Spleen (tissue), 13 donors: ENCODE measurements at places on chromosomes 6 and 20. TPM values are rescaled to one million over a fixed set of nuclear protein-coding genes. Genes with fewer than 3 reads are reported as not detected.

- no peak for DNase-seq
Observed at GRCh38 chr6:158629367-158630221, 14.9 kb downstream of the DYNLT1 start.

- peak; percentile 33 for DNase-seq
Observed at GRCh38 chr20:61805781-61806180, 259.9 kb downstream of the TAF4 start.

GRCh38 chr20:21353236-21353635 lies 44.1 kb downstream of the NKX2-4 start:
- no peak for DNase-seq

OR2H2 gene
- not detected for total RNA-seq

DNA sequence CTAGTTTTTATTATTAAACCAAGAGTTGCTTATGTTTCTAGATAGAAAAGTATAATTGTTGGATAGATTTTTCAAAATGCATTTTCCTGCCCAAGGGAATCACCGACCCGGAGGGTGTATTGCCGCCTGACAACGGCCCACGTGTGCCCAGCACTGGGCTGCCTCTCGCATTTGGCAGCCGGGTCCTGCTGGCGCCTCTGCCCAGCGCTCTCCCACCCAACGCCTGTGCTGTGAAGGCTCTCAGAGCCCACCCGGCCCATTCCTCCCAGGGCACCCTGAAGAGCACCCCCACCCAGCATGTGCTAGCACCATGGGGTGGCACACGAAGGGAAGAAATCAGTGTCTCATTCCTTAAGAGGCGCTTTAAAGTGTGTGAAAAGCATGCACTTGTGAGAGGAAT lies 88.3 kb upstream of the AFDN start:
- peak; percentile 72 for DNase-seq

GRCh38 chr6:44051515-44051914 lies 75.7 kb downstream of the MRPL14 start:
- no peak for DNase-seq

POFUT1 gene
- total RNA-seq, result 19.5 TPM

GRCh38 chr6:31578184-31579118 lies 3.1 kb downstream of the TNF start:
- peak; percentile 32 for DNase-seq

DNA sequence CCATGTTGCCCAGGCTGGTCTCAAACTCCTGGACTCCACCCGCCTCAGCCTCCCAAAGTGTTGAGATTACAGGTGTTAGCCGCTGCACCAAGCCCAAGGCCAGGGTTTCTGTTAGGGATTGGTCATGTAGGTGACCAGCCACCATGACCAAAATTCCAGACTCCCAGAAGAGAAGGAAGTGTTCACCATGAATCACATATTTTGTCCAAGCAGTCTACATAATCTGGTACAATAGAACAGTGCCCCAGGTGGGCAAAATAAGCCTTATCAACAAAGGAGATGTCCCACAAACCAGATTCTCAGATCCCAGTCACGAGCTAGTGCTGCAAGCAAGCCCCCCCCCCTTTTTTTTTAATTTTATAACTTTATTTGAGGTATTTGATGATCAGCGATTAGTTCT lies 20.0 kb downstream of the ZNF341 start:
- no peak for DNase-seq
